Inflammatory macrophage (primary cell): ENCODE measurements at places on chromosomes 11 and 22.

GRCh38 chr11:43410394-43410793 lies 51.7 kb downstream of the TTC17 start:
- DNase-seq, result no peak

DNA sequence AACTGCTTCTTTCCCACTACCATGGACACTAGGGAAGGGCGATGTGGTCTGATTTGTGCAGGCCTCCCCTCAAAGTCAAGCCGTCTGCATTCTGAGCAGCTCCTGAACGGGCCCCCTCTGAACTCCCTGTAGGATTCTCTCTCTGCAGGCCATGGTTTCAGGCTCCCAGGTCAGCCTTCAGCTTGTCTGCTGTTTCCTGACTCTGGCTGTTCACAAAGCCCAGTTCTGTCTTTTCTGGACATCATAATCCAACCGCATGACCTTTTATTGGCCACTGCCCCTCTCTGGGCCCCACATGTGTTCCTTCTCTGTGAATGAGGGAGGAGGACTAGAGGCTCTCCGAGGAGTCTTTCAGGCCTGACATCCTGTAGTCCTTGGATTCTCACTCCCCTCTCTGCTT lies 161.0 kb downstream of the FEZ1 start:
- no peak for DNase-seq

GRCh38 chr11:133828871-133829270 lies 16.4 kb downstream of the SPATA19 start:
- DNase-seq, result no peak

DNA sequence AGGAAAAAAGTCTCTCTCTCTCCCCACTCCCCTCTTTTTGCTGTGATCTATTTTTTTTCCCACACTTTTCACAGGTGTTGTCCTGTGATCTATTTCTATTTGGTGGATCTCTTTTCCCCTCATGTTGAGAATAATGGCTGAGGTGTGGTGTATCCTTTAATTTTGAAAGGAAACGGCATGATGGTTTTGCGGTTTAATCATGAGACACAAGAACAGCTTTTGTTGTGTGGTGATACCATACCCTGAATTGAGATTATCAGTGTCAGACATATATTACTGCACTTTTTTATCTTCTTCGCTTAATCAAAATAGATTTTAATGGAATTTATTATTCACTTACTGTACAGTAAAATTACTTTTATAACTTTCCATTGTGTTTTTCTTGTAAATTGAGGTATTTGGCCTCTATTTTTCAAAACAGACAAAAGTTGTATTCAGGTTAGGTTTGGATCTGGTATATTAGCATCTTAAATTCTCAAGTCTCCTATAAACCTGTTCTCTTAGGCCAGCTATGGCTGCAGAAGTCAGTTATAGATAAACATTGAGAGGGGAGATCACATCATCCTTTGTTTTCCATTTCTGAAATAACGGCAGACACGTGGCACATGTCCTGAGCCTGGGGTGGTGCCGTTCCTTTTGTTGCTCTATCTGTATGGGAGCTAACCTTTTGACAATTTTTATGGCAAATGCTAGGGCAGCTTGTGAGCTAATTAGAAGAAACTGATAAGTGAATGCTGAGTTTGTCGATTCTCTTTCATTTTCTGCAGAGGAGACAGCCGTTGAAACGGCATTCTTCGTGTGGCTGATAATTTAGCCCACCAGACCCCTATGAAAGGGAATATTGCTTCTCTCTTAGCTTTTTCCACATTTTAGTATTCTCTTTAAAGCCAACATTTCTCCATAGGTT lies 25.8 kb downstream of the NF2 start:
- DNase-seq, result no peak

DNA sequence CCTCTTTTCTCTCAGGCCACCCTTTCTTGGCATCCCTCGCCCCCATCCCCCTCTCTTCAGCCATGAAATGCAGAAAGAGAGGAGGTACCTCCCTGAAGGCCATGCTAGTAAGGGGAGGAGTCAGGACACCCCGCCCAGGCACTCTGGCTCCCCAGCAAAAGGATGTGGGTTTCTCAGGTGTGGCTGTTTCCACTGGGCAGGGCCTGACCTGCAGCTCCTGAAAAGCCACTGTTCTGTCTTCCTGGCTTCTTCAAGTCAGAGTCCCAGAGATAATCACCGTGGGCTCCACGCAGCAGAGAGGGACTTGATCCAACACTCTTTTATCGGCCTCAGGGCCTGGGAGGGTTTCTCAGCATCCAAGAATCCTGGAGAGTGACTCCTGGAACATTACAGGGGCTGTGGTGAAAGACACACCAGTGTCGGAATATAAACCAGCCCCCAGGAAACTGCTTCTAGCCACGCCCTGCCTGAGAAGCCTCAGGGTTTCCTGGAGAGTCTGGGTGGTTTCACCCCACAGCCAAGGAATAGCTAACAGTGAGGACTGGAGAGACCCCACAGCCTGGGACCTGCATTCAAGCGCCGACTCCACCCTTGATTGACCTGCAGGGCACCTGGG lies 45.7 kb upstream of the TSPAN18 start:
- no peak for DNase-seq

DNA sequence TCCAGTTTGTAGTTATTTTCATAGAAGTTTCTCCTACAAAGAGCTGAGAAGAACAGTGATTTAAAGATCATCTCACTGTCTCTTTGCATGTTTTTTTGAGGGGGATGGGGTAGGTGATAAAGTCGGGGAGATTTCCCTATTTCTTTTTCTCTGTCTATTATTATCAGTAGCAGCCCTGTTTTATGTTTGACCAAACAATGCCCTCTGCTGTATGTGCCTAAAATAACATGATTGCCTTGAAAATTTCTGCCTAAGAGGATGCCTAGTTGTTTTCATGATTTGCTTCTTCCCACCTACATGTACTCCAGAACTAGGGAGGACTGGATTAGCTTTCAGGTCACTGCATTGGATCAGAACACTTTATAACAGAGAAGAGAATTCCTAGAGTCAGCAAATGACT lies 1330.2 kb downstream of the LRRC4C start:
- no peak for DNase-seq

DNA sequence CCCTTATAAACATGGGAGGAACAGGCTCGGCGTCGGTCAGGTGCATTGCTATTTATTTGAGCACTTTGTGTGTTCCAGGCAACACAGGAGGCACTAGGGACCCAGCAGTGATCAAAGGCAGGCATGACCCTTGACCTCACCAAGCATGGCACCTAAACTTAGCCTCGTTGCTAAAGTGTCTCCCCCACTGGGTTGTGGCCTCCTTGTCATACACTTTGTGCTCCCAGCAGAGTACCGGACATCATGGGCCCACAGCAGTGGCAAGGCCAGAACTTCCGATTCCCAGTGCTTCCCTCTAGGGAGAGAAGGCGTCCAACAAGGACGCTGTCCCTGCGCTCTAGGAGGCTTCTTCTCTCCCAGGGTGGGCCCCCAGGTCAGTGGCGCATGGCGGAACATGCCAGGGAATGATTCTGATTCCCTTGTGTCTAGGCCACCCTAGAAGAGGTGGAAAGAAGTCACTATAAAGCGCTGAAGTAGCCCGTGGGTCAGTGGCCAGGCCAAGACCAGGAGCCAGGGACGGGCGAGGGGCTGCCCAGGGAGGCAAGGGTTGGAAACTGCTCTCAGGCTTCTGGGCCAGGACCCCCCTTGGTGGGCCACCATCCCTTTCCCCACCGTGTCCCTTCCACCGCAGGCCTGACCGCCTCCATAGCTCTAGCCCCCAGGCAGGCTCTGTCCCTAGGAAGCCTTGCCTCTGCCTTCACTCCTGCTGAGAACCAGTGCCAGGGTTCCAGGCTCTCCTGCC lies 19.7 kb downstream of the TOM1 start:
- DNase-seq, result no peak

GRCh38 chr22:44026066-44026629 lies 2.0 kb downstream of the PARVB start:
- DNase-seq, result no peak

- DNase-seq, result no peak
These were observed 36.7 kb downstream of the ACO2 start for GRCh38 chr22:41505511-41506220.

DNA sequence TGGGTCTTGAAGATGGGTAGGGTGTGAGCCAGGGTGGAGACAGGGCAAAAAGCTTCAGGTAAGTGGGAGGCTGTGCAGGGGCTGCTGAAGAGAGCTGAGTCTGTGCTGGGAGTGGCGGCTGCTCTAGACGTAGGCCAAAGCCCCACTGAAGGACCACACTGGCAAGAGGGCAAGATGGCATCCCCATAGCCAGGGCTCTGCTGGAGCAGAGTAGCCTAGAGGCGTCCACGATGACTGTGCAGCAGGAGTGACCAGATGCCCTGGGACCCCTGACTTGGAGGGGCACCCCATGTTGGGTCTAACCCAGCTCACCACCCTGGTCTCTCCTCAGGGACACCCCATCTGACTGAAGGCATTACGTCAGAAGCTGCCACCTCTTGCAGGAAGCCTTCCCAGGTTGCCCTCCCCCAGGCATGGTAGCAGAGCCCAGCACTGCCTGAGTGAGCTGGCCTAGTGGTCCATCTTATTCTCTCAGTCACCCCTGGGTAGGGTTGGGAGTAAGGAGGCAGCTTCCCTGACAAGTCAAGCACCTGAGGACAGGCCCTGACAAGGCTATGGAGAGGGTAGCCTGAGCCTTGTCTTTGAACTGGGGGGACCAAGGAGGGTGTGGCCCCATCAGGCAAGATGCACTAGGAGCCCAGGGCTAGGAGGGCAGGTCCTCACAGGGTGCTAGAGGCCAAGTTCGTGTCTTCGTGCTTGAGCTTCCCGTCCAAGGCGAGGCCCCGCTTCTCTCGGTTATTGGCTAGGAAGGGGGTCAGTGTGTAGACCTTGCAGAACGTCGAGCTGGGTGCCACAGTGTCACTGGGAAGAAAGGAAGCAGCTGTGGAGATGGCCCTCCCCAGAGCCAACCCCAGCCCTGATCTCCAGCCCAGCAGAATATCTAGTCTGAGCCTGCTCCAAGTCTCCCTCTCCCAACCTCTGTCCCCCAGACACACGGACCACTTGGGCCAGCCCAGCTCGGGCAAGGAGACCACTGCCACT lies 33.1 kb downstream of the TPBGL start:
- no peak for DNase-seq

DNA sequence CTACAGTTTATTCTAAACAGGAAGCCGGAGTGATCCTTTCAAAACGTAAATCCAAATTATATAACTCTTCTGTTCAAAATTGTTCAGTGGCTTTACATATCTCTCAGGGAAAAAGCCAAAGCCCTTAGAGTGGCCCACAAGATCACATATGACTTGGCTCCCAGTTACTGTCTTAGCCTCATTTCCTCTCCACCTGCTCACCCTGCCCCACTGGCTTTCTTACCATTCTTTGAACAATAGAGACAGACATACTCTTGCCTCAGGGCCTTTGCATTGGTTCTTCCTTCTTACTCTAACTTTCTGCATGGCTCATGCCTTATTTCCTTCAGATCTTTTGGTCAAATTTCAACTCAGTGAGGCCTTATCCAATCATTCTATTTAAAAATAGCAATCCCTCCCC lies 52.1 kb downstream of the STIM1 start:
- DNase-seq, result no peak

- DNase-seq, result peak; percentile 58
These were observed 454 bp upstream of the OTUB1 start for GRCh38 chr11:63985812-63986155.

- DNase-seq, result no peak
These were observed 14.1 kb downstream of the AASDHPPT start for GRCh38 chr11:106091480-106092123.

DNA sequence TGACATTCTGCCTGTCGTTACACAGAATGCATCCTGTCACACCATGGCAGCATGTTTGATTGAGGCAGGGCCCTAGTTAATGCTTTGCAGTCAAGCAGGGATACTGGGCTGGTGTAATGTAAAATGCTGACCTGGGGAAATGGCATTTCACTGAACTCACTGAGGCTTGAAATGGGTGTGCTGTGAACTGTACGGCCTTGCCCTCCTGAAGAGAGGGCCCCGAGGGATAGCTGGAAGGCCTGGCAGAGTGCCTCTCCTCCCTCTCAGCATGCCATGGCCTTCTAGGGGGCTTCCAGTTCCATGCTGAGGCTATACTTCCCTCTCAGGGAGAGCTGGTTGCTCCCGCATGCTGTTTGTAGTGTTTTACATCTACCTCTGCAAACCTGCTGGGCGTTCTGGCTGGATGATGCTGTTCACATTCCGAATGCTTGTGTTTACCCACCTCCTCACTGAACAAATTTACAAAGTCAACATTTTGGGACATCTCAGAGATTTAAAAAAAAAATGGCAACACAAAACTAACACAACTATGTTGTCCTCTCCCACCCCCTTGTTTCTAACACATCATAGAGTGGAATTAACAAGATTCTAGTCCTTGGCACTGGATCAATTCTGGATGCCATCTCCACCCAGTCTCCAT lies 416.7 kb upstream of the CADM1 start:
- DNase-seq, result no peak
